Renal cortical epithelial cell (primary cell): ENCODE measurements at places on chromosomes 1 and 21. TPM values are rescaled to one million over a fixed set of nuclear protein-coding genes. Genes with fewer than 3 reads are reported as not detected.

- DNase-seq = no peak
Observed at GRCh38 chr1:3817138-3817740, 20.9 kb upstream of the LRRC47 start.

- DNase-seq = no peak
Observed at GRCh38 chr1:11248169-11248568, 14.2 kb downstream of the MTOR start.

Gene TFF2
- total RNA-seq = not detected in 2 replicates

Gene DNAJC6
- 11.3 and 39.9 TPM in 2 replicates for total RNA-seq

Gene HPCAL4
- total RNA-seq = 0.17 and 4.4 TPM in 2 replicates

- DNase-seq = peak; percentile 45
Observed at GRCh38 chr1:168287237-168287664, 6.6 kb downstream of the TBX19 start.

DNA sequence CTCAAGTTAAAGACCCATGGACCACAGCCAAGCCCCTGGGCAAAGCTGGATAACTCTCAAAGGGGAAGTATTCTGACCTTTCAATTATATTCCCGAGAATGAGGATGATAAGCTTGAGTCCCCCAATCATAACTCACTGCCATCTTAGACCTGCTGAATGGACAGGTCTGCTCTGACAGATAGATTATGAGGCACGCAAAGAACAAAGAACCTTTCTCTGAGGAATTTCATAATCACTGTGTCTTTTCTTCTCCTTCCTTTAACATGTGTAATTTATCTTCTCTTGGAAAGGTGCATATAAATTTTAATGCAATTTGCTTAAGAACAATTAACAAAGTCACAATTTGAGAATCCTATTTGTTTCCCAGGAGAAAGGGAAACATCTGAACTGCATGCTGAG is 22.0 kb downstream of the PIGM start:
- DNase-seq = no peak

- DNase-seq = no peak
Observed at GRCh38 chr1:230425252-230426091, 660 bp downstream of the PGBD5 start.

Gene DMRTA2
- total RNA-seq = 0.05 TPM in 1 of 2 replicates, not detected in the other

Gene CXADR
- total RNA-seq = 49.0 and 86.1 TPM in 2 replicates

GRCh38 chr1:206782448-206782847 is 10.2 kb upstream of the IL10 start:
- no peak for DNase-seq

Gene ATAD3C
- under 0.01 and 5.2 TPM in 2 replicates for total RNA-seq

DNA sequence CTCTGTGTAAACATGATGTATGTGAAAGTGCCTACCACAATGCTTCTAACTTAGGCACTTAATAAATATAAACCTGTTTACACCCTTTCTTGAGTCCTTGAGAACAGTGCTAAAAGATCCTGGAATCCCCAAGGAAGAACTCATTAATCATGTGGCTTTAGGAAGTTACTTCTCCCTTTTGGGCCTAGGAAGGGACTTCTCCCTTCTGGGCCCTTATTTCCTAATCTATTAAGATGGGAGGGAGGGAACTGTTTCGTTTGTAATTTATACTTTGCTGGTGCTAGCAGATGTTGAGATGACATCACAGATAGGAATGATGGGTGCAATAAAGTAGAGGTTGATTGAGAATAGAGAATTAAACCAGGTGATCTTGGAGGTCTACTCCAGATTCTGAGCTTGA is 1.2 kb downstream of the BTF3L4 start:
- DNase-seq = peak; percentile 9

Gene RGS13
- not detected in 2 replicates for total RNA-seq

Gene CDA
- total RNA-seq = 4.6 and 13.0 TPM in 2 replicates

DNA sequence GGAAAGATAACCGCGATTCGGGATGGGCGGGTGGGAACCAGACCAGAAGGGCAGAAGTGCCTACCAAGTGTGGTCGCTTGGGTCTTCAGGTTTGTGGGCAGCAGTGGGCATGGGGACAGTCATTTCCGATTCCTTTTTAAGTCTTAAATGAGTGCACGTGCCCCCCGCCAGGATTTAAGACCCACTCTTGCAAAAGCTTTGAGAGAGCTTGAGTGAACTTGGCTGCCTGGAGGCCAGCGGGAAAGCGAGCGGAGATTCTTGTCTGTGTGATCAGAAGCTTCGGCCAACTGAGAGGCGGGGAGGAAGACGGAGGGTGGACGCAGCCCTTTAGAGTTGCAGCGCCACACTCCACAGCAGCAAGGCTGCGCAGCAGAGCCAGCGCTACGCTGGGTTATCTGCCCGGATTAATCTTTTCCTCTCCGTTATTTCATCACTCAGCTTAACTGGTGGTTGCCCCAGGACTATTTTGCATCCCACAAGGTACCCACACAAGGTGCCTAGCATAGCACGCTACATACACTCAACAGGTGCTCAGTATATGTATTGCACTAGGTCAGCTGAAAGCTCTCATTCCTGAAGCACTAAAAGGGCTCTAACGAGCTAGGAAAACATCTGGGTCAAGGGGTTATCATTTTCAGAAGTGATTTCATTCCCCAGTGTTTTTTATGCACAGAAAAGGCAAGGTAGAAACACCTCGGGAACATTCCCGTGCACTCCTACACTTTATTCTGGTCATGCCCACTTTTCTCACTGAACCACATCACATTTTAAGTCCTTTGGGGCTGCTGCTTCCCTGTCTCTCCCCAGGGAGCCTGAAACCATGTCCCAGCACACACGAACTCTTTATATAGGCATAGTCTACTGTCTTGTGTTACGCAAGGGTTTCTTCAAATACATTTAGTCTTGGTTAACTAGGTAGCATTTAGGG is 1.5 kb upstream of the BATF3 start:
- peak; percentile 25 for DNase-seq

Gene LUZP1
- total RNA-seq = 30.7 and 65.1 TPM in 2 replicates

- peak; percentile 87 for DNase-seq
Observed at GRCh38 chr1:224213438-224214119, 30.5 kb downstream of the DEGS1 start.

GRCh38 chr1:36481091-36481490 is 1.6 kb downstream of the CSF3R start:
- no peak for DNase-seq

Gene UROD
- total RNA-seq = 81.5 and 156 TPM in 2 replicates

DNA sequence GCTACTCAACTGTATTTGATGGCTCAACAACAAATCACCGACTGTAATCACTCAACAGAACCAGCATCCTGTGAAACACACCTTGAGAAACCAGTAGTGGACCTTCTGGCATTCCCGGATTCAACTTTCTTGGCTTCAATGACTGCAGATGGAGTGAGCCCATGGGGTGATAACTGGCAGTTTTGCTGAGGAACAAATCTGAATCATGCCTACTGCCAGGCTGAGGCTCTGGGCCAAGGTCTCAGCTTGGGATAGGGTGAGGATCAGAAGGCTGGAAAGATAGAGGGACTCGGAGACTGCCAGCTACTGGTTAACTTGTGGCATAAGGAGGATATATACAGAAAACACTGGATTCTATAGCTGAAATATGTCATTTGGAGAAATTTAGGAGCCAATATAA is 63.5 kb upstream of the DIRAS3 start:
- DNase-seq = no peak

GRCh38 chr1:151782741-151783140 is 7.6 kb downstream of the TDRKH start:
- no peak for DNase-seq

Gene ANKRD45
- total RNA-seq = 1.4 and 17.4 TPM in 2 replicates

Gene RAD54L
- 1.9 and 5.4 TPM in 2 replicates for total RNA-seq

DNA sequence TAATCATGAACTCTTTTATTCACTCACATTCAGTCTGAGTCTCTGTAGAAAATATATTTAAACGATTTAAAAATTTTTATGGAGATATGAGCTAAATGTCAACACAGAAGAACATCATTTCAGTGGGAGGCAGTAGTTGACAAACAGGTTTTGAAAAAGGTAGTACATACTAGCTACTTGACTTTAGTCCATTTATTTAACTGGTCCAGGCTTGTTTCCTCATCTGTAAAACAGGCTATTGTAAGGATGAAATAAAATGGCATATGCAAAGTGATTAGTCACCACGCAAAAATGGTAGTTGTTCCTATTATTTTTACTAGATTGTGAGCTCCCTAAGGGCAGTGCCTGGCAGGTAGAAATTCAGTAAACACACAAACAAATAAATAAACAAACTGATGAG is 75.2 kb downstream of the NTPCR start:
- peak; percentile 50 for DNase-seq

DNA sequence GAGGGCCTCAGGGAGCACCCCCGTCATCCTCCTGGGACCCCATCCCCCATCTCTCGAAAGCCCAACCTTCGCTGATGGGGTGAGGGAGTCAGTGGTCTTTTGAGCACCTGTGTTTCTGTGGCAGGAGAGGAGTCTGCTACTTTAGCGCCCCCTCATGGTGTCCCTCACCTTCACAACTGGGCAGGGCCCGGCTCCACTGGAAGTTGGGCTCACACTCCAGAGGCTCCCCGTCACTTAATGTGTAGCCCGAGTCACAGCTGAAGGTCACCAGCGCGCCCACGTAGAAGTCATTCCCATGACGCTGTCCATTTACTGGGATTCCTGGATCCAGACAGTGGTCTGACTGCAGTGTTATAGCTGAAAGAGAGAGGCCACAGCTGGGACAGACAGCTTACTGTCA is 139.5 kb upstream of the HMGB4 start:
- no peak for DNase-seq

DNA sequence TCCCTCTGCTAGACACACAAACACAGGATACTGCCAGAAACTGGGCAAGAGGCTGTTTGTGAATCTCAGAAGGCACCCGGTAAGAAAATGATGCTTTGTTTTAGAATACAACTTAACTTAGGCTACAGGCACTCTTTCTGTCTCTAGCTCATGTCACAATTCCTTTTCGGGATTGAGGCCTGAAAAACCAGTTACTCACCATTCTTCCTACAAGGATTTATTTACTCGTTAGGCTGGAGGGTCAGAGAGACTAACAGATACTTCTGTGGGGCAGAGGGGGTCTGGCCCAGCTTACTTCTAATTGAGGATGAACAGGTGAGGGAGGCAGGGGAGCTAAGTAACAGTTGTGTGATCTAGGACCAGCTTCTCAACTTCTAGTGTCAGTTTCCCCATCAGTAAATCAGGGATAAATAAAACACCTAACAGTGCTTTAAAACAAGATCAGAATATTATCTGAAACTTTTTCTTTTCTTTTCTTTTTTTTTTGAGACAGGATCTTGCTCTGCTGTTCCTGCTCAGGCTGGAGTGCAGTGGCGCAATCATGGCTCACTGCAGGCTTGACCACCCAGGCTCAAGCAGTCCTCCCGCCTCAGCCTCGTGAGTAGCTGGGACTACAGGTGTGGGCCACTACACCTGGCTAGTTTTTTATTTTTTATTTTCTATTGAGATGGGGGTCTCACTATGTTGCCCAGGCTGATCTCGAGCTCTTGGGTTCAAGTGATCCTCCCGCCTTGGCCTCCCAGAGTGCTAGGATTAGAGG is 31.9 kb downstream of the NFYC start:
- DNase-seq = no peak

Gene MAP3K21
- 10.8 and 24.8 TPM in 2 replicates for total RNA-seq

Gene ETV3L
- not detected in 2 replicates for total RNA-seq

DNA sequence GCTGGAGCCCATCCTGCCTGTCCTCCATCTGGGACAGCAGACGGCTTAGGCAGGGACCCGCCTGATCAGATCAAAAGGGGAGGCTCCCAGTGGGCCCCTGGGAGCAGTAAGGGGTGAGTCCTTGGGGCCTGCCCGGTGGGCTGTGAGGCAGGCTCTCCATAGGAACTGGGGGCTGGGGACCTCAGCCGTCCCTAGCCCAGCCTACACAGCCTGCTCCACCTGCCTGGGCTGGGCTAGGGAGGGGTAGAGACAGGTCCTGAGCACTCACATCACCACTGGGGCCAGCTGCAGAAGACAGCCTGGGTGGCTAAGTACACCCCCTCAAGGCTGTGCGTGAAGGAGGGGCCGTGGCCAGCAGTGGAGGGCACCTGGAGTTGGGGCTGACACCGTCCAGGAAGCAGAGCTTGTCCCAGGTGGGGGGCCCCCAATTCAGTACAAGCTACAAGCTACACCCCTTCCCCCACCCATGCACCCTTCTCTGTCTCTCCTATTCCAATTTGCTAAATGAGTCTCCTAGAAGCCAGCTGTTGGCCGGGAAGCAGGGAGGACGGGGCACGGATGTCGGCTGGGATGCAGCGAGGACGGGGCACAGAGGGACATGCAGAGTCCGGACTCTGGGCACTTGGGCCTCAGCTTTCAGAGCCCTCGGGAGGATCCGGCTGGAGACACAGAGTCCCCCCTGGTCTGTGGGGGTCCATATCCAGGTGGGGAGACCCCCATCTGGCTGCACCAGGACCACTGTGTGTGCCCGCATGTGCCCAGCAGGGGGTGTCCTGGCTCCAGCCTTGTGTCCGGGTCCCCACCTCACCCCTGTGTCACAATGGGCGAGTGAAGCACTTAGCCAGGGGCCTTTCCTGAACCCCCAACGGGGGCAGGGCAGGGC is 1.7 kb downstream of the ISG15 start:
- no peak for DNase-seq

DNA sequence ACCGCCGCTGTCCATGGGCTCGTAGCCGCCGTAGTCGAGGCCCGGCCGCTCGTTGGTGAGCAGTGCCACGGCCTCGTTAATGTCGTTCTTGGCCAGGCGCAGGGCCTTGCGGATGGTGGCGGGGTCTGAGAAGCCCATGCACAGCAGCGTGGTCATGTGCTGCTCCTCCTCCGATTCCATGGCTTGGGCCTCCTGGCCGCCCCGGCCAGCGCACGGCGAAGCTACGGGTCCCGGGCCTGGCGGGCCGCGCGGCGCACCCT is 300 bp downstream of the USP24 start:
- peak; percentile 22 for DNase-seq

- DNase-seq = peak; percentile 36
Observed at GRCh38 chr1:161019751-161020495, 1.0 kb downstream of the F11R start.

Gene APCS
- total RNA-seq = not detected in 2 replicates

Gene GCSAML
- total RNA-seq = not detected in 2 replicates
